NCI-H2107 (cell line): ENCODE measurements at places on chromosomes 4 and X.

GRCh38 chr4:99886146-99886545, 8.1 kb downstream of the LAMTOR3 start:
- no peak for DNase-seq

DNA sequence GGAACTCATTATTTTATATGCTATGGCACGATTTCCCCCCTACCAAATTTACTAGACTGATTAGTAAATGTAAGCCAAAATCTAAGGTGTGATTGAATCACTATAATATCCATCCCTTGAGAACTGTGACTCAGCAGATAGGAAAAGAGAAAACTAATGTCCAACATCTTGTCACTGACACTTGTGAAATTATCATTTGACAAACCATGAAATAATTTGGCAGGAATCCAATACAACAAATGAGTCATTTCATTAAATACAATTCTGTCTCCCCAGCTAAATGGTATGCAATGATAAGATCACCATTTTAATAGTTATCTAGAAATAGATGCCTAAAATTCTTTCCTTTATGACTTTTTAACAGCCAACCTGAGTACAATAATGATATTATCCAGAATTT, 462.3 kb downstream of the DMD start:
- DNase-seq = no peak

- no peak for DNase-seq
Measured at GRCh38 chrX:26026179-26026578, 112.0 kb upstream of the MAGEB18 start.

DNA sequence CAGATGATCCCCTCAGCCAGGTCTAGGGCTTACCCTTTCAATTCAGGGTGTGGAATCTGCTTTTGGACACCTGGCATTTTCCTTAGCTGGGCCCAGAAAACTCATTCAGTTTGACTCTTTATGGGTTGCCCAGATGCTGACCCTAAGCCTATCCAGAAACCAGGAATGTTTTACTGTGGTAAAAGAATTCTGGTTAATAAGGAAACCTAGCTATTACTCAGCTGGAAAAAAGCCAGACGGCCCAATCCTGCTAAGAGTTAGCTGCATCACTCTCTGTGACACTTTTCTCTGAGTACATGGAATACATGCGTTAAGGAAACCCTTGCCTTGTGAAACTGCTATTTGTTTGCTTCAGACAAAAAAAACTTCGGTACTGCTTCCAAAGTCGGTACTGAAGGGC, 28.0 kb downstream of the ING2 start:
- DNase-seq = no peak

- no peak for DNase-seq
Measured at GRCh38 chr4:160880180-160880579, 1283.6 kb downstream of the FSTL5 start.

GRCh38 chr4:75733369-75733768, 9.0 kb downstream of the USO1 start:
- DNase-seq = no peak

DNA sequence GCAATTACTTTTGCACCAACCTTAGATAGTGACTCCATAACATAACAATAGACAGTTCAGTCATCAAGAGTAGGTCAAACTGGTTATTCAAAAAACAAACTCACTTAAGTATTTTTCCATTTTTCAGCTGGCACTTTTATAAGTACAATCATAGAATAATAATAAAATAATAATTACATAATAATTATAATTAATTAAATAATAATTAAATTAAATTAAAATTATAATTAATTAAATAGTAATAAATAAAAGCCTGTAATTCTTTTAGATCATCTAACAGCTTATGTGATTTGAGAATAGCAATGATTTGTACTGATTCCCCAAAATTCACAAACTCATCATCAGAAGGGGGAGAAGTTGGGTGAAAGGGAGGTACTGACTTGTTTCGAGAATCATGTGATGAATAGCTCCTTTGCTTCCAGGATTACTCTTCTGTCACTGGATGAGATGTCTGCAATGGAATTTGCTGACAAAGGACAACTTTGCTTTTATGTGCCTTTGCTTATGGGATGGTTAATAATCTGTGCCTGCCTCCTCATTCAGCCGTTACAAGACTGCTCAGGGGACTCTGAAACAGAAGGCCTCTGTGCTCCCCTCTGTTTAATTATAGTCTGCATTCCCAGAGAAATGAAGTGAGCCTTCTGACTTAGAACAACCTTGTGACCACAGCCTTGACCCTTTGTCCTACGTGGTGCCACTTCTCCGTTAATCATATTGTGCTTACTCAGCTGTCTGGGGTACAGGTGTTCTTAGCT, 104.8 kb upstream of the ENPEP start:
- no peak for DNase-seq

- DNase-seq = no peak
Measured at GRCh38 chr4:100649417-100649816, 131.6 kb upstream of the EMCN start.
